ENCODE measurements at places on chromosomes 5 and 9. TPM values are rescaled to one million over a fixed set of nuclear protein-coding genes. Genes with fewer than 3 reads are reported as not detected.

Gene PFN3
- total RNA-seq, result not detected

Gene PRDM12
- total RNA-seq, result not detected

Gene FAT2
- total RNA-seq, result 0.46 TPM

Gene IL3
- total RNA-seq, result not detected

Gene INSL4
- total RNA-seq, result under 0.01 TPM

Gene SLC22A4
- total RNA-seq, result 0.67 TPM

Gene FOXD1
- not detected for total RNA-seq
